ENCODE measurements at places on chromosomes 12 and 14.
A peak's percentile ranks its signal among the peaks of the same experiment; 100 is the strongest.

DNA sequence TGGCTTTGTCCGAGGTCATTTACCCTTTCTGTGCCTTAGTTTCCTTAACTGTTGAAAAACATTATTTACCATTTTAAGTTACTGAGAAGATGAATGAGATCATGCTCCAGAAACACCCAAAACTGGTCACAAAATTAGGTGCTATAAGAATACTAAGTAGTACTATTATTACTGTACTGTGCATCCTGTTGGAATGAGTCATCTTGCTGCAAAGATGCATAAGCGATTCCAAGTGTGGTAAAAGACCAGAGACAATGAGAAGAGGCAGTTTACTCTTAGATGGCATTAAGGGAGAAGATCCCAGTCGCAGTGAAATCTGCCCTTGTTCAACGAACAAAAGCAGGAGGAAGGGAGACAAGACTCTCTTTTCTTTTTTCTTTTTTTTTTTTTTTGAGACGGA is 4.2 kb upstream of the PLEKHA5 start:
- DNase-seq, result peak; percentile 59

GRCh38 chr14:49679271-49679670 is 8.7 kb downstream of the POLE2 start:
- DNase-seq, result no peak

DNA sequence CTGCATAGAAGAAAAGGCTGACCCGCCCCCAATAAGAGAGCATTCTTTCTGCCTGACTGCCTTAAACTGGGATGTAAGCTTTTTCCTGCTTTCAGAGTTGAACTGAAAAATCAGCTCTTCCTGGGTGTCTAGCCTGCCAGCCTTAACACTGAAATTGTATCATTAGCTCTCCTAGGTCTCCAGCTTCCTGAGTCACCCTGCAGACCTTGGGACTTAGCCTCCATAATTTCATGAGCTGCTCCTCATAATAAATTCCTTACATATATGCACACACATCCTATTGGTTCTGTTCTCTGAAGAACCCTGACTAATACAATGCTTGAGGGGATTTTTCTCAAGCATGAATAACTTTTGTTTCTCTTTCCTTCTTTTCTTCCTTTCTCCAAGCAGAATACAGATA is 76.4 kb upstream of the FAR2 start:
- peak; percentile 9 for DNase-seq

GRCh38 chr12:112987561-112987960 is 9.2 kb downstream of the OAS2 start:
- no peak for DNase-seq

- DNase-seq, result no peak
Observed at GRCh38 chr12:55715169-55715764, 579 bp upstream of the BLOC1S1 start.

GRCh38 chr12:68416826-68417225 is 84.7 kb upstream of the MDM1 start:
- DNase-seq, result peak; percentile 22

GRCh38 chr12:120702637-120703036 is 7.6 kb upstream of the UNC119B start:
- no peak for DNase-seq

GRCh38 chr14:104116756-104117340 is 21.5 kb upstream of the KIF26A start:
- no peak for DNase-seq

GRCh38 chr14:55892906-55893305 is 225.3 kb upstream of the PELI2 start:
- no peak for DNase-seq

- no peak for DNase-seq
Observed at GRCh38 chr12:24072302-24072701, 122.8 kb upstream of the SOX5 start.

DNA sequence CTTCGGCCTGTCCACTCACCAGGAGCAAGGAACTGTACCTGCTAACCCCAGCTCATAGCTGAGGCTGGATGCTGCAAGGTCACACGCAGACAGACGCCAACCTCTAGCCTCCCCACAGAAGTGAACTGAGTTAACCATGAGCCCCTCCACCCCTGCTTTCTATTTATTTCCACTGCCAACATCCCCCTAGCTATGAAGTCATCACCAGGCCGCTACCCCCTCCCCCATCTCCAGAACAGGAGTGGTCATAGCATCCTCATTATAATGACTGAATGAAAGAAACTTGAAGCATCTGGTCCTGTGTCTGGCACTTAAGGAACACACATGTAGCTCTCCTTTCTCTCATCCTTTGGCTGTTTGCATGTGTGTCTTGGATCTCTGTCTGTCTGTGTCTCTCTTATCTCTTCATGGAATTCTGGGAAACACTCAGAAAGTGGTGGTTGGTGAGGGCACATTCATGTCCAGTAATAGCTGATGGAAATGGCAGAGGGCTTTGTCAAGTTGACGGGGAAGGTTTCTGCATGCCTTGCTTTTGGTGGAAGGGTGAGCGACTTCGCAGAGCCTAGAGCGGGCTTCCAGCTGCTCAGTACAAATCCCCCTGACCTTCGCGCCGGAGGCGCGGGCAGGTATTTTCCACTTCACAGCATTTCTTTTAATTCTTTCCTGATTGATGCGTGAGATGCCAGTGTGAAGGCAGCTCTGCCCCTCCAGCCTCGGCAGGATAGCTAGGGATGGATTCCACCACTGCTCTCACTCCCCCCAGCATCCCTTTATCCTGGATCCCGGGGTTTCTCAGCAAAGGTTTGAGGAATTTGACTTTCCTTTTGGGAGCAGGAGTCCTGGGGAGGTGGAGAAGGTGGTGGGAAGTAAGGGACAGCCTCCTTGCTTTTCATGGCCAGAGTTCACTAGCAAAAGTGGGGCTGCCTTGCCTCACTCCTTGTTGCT is 198.2 kb downstream of the CHST11 start:
- no peak for DNase-seq

DNA sequence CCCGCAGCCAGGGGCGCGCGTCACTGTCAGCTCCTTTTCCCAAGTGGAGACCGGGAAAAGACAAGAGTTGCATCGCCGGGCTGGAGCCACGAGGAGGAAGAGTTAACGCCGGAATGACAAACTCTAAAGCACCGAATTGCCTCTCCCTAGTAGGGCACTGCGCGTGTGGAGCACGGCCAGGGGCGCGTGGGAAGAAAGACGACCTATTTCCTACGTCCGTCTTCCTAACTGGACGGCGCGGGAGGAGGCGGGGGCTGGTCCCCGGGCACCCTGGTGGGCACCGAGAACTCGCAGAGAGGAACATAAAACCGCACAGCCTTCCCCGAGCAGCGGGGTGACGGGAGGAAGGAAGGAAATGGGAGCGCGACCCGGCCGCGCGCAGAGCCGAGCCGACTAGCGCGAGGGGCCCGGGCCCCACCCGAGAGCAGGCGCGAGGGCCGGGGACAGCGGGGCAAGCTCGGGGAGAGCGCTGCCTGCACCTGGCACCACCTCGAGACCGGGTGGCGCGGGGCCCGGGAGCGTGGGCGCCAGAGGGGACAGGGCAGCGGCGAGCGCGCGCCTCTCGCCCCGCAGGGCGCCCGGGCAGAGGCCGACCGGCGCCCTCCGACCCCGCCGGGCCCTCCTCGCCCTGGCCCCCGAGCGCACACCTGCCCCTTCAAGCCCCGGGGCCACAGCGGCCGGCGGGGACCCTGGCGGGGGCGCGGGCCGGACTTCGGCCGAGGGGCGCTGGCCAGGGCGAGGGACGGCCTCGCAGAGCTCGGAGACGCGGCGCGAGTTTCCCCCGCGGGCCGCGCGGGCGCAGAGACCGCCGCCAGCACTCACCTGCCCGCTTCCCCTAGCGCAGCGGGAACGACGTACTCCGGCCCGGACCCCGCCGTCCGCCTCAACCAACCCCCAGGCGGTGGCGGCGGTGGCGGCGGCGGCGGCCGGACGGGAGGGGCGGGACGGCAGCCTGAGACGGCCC is at the start of gene SETD3:
TSS of gene SETD3 (minus strand) at position 954 of the 964 bp plus-strand sequence. CDS start 15,054 bp downstream, outside the sequence.
- DNase-seq, result peak; percentile 71

GRCh38 chr14:65296402-65296801 is 116.1 kb upstream of the FUT8 start:
- peak; percentile 48 for DNase-seq

DNA sequence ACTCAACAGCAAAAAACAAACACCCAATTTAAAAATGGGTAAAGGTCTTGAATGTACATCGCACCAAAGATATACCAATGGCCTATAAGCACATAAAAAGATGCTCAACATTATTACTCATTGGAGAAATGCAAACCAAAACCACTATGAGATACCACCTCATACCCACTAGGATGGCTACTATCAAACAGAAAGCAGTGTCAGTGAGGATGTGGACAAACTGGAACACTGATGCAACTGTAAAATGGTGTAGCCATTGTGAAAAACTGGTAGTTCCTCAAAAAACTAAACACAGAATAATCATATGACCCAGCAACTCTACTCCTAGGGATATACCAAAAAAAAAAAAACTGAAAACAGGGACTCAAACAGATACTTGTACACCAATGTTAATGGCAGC is 49.3 kb downstream of the CDK17 start:
- no peak for DNase-seq

- DNase-seq, result no peak
Observed at GRCh38 chr12:100414739-100415138, 57.9 kb downstream of the SLC17A8 start.

DNA sequence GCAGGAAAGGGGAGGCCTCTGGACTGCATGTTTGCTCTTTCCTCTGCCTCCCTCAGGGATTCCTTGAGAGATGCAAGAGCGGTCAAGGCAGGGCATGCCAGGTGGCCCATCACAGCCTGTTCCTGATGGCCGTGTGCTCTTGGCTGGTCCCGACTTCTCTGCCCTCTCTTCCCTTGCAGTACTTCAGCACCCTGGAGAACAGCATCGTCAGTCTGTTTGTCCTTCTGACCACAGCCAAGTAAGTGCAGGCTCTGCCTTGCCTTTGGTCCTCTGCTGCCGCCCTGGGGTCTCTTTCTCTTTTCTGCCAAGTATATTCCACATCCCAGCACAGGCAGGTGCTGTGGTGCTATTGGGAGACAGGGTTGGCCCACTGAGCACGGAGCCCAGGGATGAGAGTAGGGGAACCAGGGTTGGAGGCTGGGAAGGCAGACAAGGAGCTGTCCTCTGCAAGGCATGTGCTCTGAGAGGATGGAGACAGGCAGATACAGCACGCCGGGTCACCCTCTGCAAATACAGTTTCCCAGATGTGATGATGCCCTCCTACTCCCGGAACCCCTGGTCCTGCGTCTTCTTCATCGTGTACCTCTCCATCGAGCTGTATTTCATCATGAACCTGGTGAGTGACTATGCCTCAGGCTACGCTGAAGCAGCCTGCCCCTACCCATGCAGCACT is 51.9 kb downstream of the TPCN1 start:
- peak; percentile 34 for DNase-seq

- peak; percentile 12 for DNase-seq
Observed at GRCh38 chr14:86022031-86022629, 492.2 kb downstream of the FLRT2 start.

DNA sequence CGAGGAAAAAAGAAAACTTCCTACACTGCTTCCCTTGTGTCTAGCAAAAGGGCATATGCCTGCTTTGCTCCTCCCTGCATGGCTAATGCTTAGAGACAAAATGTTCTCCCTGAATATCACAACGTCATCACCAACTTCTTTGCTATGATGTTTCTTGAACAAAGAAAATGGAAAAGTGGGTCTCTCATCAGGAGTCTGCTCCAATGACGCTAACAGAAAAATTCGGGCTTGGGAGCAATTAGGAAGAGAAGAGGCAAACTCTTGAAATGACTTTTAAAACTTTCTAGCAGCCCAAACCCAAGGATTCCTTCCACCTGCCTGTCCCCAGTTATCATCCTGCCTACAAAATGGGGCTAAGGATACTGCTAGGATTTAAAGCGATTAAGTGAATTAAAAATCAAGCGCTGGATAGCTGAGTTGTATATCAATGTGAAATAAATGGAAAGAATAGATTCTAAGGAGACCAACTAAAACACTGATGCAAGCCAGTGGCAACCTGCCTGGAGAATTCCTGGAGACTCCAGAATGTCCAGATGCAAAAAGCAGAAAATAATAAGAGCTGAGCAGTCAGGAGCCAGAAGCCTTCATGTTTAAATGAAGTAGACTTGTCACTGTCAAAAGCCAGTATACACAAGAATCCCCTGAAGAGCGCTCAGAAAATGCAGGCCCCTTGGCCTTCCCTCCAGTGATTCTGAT is 183.8 kb downstream of the DPF3 start:
- DNase-seq, result peak; percentile 15

DNA sequence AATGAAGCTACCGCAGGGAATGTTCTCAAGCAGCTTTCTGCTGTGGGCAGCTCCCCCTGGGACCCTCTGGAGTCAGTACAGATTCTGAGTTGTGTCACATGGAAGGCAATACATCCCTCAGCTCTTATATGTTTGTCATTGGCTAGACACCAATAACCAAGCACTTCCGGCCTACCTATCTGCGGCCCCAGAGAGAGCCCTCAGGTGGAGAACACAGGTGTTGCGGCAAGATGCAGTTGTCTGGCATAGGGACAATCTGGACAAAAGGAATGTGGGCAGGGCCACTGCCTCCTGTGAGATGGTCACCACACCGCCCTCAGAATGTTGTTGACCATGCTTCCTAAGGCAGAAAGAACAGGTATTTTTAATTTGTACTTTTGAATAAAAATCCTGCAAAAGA is 118.7 kb downstream of the BRMS1L start:
- peak; percentile 1 for DNase-seq

DNA sequence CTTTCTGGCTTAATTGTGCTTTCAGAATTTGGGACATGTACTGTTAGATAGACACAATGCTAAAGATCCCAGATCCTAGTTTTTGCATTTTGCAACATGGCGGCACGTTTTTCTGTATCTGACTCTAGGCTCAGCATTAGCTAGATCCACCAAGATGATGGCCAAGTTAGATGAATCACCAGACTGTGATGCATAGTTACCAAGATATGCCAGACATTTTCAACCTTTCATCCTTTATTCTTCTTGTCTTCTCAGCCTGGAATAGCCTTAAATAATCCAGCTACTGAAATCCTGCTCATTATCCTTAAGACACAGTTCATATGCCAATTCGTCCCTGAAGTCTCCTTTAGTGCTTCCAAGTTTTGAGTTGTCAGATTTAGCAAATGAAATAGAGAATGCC is 144.9 kb upstream of the CRY1 start:
- peak; percentile 15 for DNase-seq

DNA sequence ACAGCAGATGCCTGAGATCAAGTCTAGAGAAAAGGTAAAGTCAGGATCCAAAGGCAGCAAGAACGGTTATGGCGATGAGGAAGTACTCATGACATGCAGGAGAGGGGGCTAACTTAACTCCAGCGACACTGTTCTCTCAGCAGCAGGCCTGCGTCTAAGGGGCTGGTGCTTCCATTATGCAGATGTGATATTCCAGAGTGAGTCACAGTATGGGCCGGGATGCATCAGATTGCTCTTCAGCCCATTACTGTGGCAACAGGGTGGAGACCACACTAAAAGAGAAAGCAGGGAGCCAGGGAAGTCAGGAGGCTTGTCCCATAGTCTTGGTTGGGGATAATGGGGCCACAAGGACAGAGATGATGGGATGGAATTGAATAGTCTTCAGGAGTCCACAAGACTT is 151.8 kb upstream of the NTF3 start:
- no peak for DNase-seq
